ENCODE measurements at places on chromosomes 7 and 10.

DNA sequence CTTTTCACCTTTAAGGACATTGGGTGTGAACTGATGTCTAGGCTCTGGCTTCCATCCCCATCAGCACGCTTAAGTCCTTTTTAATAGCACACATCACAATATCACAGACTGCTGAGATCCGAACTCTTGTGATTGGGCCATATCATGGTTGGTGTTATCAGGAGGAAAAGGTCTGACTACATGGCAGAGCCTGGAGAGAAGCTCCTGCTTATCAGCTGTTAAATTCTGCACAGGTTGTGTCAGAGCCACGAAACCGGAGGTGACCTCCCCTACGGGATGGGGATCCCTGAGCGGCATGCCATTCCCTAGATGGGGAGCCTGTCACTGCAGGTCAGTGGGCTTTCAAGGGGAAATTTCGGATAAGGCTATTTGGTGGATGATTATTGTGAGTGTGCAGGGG lies 182.4 kb downstream of the INHBA start:
- DNase-seq, result no peak

GRCh38 chr10:98582363-98582762 lies 135.6 kb upstream of the HPS1 start:
- DNase-seq, result no peak

GRCh38 chr7:43568529-43568928 lies 14.4 kb upstream of the STK17A start:
- no peak for DNase-seq

DNA sequence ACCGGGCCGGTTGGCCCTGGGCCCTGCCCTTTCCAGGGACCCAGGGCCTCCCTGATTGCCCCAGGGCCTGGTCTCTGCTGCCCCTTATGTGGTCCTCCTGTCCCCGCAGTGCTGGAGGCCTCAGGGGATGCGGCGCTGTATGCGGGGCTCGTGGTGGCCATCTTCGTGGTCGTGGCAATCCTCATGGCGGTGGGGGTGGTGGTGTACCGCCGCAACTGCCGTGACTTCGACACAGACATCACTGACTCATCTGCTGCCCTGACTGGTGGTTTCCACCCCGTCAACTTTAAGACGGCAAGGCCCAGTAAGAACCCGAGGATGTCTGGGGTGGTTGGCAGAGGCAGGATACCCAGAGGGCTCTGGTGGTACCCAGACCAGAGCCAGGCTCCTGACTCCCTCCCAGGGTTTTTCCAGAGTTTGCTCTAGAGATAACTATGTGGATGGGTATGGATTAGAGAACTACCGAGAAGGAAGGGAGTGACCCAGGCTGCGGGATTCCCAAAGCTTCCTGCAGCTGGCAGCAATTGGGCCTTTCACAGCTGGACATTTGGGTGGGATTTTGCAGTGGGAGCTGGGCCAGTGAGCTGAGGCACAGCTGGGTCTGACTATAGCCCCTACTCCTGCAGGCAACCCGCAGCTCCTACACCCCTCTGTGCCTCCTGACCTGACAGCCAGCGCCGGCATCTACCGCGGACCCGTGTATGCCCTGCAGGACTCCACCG lies 28.1 kb upstream of the SLC29A3 start:
- no peak for DNase-seq

DNA sequence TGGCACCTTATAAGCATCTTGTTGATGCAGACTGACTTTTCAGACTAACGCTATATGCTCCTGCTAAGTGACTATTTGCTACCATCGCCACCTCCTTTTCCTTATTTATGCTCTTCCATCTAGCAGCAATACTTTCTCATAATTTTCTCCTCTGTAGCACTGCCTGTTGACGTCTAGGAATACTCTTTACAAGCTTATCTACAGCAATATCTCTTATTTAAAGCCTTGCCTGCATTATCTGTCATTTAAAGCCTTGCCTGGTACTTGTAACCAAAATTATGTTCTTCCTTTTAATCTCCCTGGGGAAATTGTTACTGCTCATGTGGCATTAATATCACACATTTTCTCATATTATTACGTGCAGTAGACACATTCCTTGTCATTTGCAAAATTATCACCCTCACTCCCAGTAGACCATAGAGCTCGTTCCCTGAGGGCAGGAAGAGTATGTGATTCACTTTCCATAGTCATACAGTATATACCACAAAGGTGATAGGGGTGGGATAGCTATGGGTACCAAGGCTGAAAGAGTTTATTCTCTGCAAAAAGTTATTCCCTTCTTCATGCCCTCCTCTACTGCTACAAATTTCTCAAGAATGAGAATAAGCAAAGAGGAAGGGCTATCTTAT lies 359.7 kb upstream of the PCDH15 start:
- no peak for DNase-seq

DNA sequence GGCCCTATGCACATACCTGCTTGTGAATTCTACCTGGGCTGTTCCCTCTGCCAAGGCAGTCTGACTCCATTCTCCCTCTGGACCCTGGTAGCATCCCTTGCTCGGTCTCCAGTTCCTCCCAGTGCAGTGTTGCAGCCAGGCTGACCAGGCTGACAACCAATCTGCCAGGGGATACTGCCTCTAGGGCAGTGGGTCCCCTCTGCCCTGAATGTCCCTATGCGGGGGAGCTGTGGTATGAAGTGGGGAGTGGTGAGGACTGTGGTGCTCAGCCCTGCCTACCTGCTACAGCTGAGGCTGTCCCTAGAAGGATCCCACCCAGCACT lies 48.0 kb upstream of the CAMK2B start:
- DNase-seq, result peak; percentile 0

GRCh38 chr7:83643012-83643411 lies 5.9 kb downstream of the SEMA3E start:
- DNase-seq, result no peak

DNA sequence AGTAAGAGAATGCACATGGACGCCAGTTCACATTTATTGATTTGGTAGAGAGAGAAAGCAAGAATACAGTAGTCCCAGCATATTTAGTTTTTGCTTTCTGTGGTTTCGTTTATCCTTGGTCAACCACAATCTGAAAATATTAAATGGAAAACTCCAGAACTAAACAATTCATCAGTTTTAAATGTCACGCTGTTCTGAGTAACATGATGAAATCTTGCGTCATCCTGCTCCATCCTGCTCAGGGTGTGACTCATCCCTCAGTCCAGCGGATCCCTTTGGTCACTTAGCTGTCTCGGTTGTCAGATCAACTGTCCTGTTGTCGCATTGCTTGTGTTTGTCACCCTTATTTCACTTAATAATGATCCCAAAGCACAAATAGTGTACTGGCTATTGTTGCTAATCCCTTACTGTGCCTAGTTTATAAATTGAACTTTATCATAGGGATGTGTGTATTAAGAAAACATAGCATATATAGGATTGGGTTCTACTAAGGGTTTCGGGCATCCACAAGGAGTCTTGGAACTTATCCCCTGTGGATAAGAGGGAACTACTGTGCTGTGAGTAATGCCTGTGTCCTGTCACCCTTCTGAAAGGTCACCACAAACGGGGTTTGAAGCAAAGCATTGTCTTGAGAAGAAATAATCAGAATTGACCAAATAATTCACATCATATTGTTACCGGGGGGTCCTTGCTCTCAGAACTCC lies 73.6 kb downstream of the OTUD1 start:
- DNase-seq, result peak; percentile 10

DNA sequence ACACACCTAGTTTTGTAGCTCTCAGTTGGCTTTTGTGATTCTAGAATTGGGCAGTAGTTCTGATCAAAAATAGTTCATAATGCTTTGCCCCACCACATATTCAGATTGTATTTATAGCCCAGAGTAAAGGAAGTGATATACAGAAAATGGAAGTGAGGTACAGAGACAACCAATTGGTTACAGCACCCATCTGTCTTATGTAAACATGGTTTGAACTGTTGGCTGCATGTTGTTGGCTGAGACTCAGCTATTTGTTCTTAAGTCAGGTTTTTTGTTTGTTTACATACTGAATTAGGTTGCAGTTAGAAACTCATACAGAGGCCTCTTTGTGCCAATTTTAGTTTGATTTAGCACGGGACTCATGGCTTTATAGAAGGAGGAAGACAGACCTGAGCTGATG lies 158.9 kb upstream of the GPR26 start:
- DNase-seq, result no peak

Data from AG08396 (cell line).